Natural killer cell treated with Interleukin-12 subunit alpha and Interleukin-12 subunit beta and Interleukin-15 and Interleukin-18, amount 100 ng/mL, for 72 hours (primary cell): ENCODE measurements at places on chromosomes 12 and 14. TPM values are rescaled to one million over a fixed set of nuclear protein-coding genes. Genes with fewer than 3 reads are reported as not detected.

GRCh38 chr12:85468356-85469157 lies 188.5 kb downstream of the ALX1 start:
- DNase-seq = no peak
- peaks cover 29% of the 10 kb centered on the region for H3K4me1 ChIP-seq
- H3K27me3 ChIP-seq = no peaks in the 10 kb centered on the region
- H3K36me3 ChIP-seq = no peaks in the 10 kb centered on the region
- peak overlapping the region; percentile 89 for H3K4me3 ChIP-seq
- peak overlapping the region; percentile 71 for H3K27ac ChIP-seq

DNA sequence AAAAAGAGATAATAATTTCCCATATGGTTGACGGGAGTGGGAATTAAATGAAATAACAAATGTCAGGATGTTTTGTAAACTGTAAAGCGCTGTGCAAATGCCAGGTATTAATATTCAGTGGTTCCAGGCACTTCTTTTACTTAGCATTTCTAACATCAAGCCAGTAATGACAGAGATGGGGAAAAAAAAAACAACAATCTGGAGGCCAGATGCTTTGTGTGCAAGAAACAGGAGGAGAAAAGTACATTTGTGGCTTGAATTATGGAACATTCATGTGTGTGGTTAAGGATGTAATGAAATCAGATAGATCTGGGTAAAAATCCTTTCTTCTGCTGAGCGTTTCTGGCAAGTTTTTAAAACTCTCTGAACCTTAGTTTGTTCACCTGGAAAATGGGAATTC lies 509.6 kb downstream of the FUT8 start:
- H3K27ac ChIP-seq = peak overlapping the region; percentile 33
- no peak overlapping the region for H3K4me3 ChIP-seq
- no peaks in the 10 kb centered on the region for H3K27me3 ChIP-seq
- no peak for DNase-seq

DNA sequence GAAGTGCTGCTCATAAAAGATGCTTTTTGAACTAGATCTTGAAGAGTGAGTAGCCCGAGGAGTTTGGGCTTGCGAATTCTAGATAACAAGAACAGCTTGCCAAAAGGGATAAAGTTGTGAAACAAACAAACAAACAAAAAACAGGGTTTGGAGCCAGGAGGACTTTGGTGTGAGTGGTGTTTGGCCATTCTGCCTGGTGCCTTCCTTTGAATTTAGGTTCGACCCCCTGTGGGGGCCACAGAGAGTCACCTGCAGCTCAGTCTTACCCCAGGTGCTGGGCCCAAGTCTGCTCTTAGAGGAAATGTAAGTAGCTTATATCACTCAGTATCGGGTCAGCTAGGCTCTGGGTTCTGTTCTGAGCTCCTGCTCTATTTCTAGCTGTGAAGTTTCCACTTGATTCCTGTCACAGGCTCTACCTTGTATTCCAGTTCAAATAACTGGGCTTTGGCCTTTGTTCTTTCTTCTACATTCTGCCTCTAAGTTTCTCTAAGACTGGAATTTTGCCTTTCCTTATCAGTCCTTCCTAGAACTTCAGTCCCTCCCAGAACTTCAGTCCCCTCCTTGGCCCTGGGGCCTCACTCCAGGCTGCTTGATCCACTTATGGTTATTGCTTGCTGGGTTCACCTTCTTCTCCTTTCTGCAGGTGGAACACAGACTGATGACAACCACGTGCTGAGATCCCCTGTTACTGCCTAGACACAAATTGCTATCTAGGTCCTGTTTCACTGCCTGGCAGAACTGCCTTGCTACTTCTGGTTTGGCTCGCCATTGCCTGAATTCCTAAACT lies 20.5 kb upstream of the DUSP6 start:
- H3K27ac ChIP-seq = peak overlapping the region; percentile 32
- DNase-seq = no peak
- no peaks in the 10 kb centered on the region for H3K27me3 ChIP-seq
- H3K4me1 ChIP-seq = peaks cover 27% of the 10 kb centered on the region
- no peaks in the 10 kb centered on the region for H3K36me3 ChIP-seq

- no peak for DNase-seq
- no peaks in the 10 kb centered on the region for H3K36me3 ChIP-seq
- H3K4me3 ChIP-seq = no peak overlapping the region
- H3K4me1 ChIP-seq = no peaks in the 10 kb centered on the region
- H3K27ac ChIP-seq = no peak overlapping the region
Measured at GRCh38 chr14:59020382-59020781, 168.1 kb upstream of the DAAM1 start.

GRCh38 chr12:21774358-21775132 lies at the start of gene KCNJ8:
KCNJ8 (minus strand) TSS chr12:21774706; CDS start chr12:21773616, 1,090 bp downstream.
- no peak within 1 kb of the TSS for H3K4me3 ChIP-seq
- H3K36me3 ChIP-seq = no peaks in the 10 kb centered on the region
- no peak within 1 kb of the TSS for H3K27ac ChIP-seq
- H3K4me1 ChIP-seq = no peaks in the 10 kb centered on the region
- peaks cover 31% of the 10 kb centered on the region for H3K27me3 ChIP-seq

- H3K4me3 ChIP-seq = no peak overlapping the region
- H3K36me3 ChIP-seq = no peaks in the 10 kb centered on the region
- H3K4me1 ChIP-seq = no peaks in the 10 kb centered on the region
- no peak overlapping the region for H3K27ac ChIP-seq
- no peak for DNase-seq
- no peaks in the 10 kb centered on the region for H3K27me3 ChIP-seq
Measured at GRCh38 chr12:65411171-65411570, 132.7 kb downstream of the MSRB3 start.

IRAK3 gene
- total RNA-seq = 18.8 TPM

GRCh38 chr12:85423947-85424346 lies 143.9 kb downstream of the ALX1 start:
- H3K27me3 ChIP-seq = peaks cover 6% of the 10 kb centered on the region
- H3K36me3 ChIP-seq = no peaks in the 10 kb centered on the region

GRCh38 chr12:99605-100004 lies 33.0 kb downstream of the IQSEC3 start:
- peaks cover 4% of the 10 kb centered on the region for H3K4me1 ChIP-seq
- no peaks in the 10 kb centered on the region for H3K36me3 ChIP-seq
- H3K27ac ChIP-seq = no peak overlapping the region
- DNase-seq = no peak
- no peak overlapping the region for H3K4me3 ChIP-seq

- H3K4me1 ChIP-seq = no peaks in the 10 kb centered on the region
- H3K27me3 ChIP-seq = no peaks in the 10 kb centered on the region
- H3K36me3 ChIP-seq = no peaks in the 10 kb centered on the region
Measured at GRCh38 chr12:113874999-113875561, 91.0 kb downstream of the RBM19 start.

OR6C2 gene
- not detected for total RNA-seq

DNA sequence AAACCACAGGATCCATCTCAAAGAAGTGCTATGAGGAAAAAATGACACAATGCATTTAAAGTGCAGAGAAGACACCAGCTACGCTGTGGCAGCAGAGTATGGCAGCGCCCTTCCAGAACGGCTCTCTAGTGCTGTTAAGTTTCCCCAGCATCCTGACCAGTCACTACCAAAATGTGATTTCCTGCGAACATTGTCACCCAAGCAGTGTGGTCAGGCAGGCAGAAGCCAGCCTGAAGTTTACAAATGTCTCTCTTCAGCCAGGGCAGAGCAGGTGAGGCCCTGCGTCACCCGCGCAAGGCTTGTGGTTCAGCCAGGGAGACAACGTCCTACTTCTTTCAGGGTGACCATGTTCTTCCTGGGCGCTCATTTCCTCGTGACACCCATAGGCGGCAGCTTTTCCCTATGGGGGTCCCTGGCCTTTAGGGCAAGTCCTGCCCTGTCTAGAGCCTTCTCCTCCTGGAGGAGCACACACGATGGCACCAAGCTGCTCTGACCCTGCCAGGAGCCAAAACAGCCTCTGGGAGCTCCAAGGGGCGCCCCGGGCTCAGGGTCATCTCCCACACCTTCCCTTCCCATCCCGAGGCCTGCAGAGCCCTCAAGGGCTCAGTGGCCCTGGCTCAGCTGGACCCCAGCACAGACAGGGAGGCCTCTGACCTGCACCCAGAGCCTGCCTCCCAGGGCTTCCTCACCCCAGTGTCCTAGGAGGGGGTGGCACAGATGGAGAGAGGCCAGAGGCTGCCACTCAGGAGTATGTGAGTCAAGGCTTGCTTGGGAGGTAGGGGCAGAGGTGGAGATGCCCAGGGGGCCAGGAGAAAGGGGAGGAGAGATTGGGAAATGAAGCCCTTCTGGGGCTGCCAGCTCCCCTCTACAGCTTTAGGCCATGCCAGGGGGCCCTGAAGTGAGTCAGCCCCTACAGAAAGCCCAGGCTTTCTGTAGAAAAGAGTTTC lies 41.9 kb downstream of the PSMA6 start:
- peak overlapping the region; percentile 90 for H3K27ac ChIP-seq
- no peaks in the 10 kb centered on the region for H3K27me3 ChIP-seq
- peak overlapping the region; percentile 73 for H3K4me3 ChIP-seq
- H3K36me3 ChIP-seq = no peaks in the 10 kb centered on the region
- DNase-seq = peak; percentile 77

DLGAP5 gene
- 27.7 TPM for total RNA-seq

GRCh38 chr12:39846971-39847650 lies 227.5 kb upstream of the ABCD2 start:
- no peaks in the 10 kb centered on the region for H3K36me3 ChIP-seq
- no peaks in the 10 kb centered on the region for H3K4me1 ChIP-seq
- no peak overlapping the region for H3K4me3 ChIP-seq

- H3K27me3 ChIP-seq = no peaks in the 10 kb centered on the region
- no peak overlapping the region for H3K27ac ChIP-seq
- no peak overlapping the region for H3K4me3 ChIP-seq
Measured at GRCh38 chr12:95141310-95141709, 67.9 kb upstream of the NR2C1 start.

OVCH1 gene
- total RNA-seq = not detected

GRCh38 chr12:28374556-28374955 lies 184.3 kb downstream of the CCDC91 start:
- H3K36me3 ChIP-seq = peaks cover 45% of the 10 kb centered on the region
- no peak overlapping the region for H3K4me3 ChIP-seq
- H3K4me1 ChIP-seq = peaks cover 24% of the 10 kb centered on the region
- H3K27me3 ChIP-seq = no peaks in the 10 kb centered on the region
- H3K27ac ChIP-seq = no peak overlapping the region

DNA sequence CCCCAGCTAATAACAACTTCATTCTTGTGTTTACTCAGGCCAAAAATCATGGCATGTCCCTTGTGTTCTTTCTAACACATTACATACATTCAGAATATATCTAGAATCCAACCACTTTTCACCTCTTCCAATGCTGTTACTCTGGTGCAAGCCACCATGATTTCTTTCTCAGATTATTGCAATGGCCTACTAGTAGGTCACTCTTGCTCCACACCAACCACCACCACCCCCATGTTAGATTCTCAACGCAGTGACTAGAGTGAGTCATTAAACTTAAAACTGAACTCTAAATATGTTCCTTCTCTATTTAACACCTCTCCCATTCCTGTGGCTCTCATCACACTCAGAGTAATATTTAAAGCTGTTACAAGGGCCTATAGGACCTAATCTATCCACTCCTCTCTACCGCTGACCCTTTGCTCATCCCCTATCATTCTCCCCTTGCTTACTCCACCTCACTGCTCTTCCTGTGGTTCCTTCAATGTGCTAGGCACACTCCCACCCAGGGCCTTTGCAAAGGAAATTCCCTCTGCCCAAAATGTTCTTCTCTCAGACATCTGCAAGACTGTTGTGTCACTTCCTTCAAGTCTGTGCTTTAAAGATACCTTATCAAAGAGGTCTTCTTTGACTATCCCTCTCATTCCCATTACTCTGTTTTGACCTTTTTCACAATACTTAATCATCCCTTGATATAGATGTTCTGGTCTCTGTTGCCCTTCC lies 6.6 kb downstream of the RTN1 start:
- no peaks in the 10 kb centered on the region for H3K4me1 ChIP-seq
- H3K27me3 ChIP-seq = peaks cover 6% of the 10 kb centered on the region
- no peak overlapping the region for H3K4me3 ChIP-seq
- no peaks in the 10 kb centered on the region for H3K36me3 ChIP-seq
- H3K27ac ChIP-seq = no peak overlapping the region

SYT10 gene
- not detected for total RNA-seq

PPP1R1A gene
- total RNA-seq = not detected

- DNase-seq = no peak
- H3K36me3 ChIP-seq = no peaks in the 10 kb centered on the region
- no peak overlapping the region for H3K27ac ChIP-seq
- H3K4me3 ChIP-seq = no peak overlapping the region
Measured at GRCh38 chr12:25701290-25701689, 148.2 kb upstream of the LMNTD1 start.

DNA sequence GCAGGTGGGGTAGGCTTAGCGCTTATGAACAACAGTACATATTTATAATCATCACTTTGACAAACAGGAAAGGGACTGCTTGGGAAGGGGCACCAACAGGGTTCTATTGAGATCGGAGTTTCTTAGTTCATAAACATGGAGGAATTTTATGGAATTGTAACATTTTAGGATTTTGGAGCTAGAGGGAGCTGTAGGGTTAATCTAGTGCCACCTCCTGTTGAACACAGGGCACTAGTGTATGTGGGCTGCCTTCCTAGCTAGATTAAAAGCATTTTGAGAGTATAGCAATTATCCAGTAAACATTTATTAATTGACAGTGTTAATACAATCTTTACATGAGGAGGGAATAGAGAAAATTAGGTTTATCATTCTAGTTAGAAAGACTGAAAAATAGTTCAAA lies 23.1 kb upstream of the TBC1D30 start:
- no peaks in the 10 kb centered on the region for H3K36me3 ChIP-seq
- no peak overlapping the region for H3K4me3 ChIP-seq
- no peak for DNase-seq
- H3K4me1 ChIP-seq = no peaks in the 10 kb centered on the region
- no peak overlapping the region for H3K27ac ChIP-seq
- peaks cover 22% of the 10 kb centered on the region for H3K27me3 ChIP-seq

PYGL gene
- 0.62 TPM for total RNA-seq

CBLN3 gene
- total RNA-seq = 5.3 TPM

DNA sequence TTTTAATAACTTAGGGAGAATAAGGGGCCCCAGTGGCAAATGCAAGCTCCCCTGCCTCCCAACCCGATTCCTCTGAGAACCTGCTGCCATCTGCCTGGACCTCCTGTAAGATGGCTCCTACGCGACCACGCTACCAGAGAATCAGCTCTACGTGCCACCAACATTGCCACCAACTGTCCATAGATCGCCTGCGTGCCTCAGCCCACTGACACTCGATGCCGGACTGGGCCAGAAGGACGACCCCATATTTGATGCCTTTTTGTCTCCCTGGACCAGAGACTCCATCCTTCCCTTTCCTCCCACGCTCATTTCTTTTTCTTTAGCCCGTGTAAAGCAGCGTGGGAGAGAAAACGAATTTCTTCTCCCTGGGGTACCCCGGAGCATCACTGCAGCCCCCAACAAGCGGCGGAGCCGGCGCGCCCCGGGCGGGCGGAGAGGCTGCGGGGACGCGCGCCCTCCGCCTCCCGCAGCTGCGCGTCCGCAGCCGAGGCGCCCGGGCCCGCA lies 565 bp upstream of the KLHL42 start:
- no peak for DNase-seq
- peaks cover 18% of the 10 kb centered on the region for H3K4me1 ChIP-seq
- peak overlapping the region; percentile 87 for H3K4me3 ChIP-seq

DNA sequence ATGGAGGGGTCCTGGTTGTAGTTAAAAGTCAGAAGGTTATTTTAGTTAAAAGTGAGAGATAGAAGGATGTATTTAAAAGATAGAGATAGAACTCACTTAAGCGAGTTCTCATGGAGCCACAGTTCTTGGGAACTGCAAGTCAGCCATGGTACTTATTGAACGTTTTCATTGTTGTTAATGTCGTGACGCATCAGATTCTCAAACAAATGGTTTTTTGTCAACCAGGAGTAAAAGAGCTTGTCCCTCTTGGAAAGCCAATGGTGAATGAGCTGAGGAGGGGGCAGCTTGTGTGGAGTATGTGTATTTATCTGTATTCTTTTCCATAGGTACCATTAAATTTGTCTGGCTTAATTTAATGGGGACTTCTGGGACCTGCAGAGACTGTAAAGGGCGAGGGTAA lies 68.6 kb downstream of the FIGNL2 start:
- no peak overlapping the region for H3K27ac ChIP-seq
- H3K36me3 ChIP-seq = no peaks in the 10 kb centered on the region
- no peak overlapping the region for H3K4me3 ChIP-seq
- H3K27me3 ChIP-seq = peaks cover 4% of the 10 kb centered on the region

LGR5 gene
- not detected for total RNA-seq
